ENCODE measurements at places on chromosomes 11 and 22.

DNA sequence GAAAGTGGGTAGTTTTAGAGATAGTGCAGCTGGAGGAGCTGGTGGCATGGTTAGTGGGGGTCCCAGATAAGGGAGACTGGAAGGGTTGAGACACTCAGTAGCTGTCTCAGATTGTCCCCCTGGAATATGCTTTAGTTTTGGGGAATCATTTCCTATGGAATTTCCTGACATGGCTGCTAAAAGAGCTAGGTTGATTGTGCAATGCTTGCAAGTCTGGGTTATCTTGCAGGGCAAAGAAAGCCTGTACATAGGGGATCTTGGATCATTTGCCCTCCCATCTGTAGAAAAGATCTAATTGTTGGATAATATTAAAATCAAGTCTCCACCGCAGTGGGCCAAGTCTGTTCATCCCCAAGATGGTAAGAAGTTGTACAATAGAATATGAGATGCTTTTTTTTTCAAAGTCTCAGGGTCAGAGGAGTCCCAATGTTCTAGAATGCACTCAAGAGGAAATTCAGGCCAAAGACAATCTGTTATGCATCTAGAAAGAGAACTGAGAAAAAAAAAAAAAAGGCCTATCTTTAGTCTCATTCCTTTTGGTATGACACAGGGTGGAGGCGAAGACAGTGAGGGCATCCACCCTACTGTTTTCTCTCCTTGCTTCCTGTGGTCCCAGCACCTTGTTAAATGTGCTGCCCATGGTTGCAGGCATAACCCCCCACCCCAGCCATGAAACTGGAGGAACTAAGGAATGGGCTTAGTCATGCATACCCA is 20.2 kb downstream of the MS4A6E start:
- DNase-seq: no peak

GRCh38 chr11:66639066-66639813 is 737 bp downstream of the RBM4 start:
- DNase-seq: no peak

DNA sequence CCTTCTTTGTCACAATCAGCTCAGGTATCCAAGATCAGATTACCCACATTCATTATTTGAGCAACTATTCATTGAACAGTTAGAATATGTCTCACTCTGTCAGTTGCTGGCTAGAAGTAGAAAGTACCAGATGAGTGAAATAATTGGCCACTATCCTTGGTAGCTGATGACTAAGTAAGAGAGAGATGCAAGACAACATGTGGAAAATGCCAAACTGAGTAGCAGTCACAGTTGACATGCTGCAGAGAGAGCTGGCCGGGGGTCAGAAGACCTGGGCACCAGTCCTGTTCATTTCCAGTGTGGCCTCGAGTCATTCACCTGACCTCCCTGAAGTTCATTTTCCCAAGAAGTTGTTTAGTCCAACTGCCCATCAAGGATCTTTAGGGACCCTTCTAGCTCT is 22.5 kb upstream of the SMIM35 start:
- DNase-seq: no peak

- no peak for DNase-seq
Observed at GRCh38 chr22:47927648-47928210, 1165.3 kb downstream of the TBC1D22A start.

DNA sequence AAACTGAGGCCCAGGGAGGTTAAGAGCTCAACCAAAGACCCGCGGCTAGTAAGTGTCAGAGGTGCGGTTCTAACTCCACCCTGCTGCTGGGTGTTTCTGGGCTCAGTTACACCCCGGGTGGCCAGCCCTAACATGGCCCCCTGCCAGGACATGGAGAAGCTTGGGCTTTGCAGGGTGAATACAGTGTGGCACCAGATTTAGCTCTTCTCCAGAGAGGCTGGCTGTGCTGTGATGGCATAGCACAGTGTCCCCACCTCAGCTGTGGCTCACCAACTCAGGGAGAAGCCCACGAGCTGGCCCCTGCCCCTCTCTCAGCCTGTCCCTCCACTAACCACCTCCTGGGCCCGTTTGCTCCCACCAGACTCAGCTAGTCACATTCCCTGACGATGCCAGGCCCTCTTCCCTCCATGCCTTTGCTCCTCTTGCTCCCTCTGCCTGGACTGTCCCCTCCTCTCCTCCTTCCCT is 7.0 kb downstream of the UCP3 start:
- DNase-seq: peak; percentile 44

DNA sequence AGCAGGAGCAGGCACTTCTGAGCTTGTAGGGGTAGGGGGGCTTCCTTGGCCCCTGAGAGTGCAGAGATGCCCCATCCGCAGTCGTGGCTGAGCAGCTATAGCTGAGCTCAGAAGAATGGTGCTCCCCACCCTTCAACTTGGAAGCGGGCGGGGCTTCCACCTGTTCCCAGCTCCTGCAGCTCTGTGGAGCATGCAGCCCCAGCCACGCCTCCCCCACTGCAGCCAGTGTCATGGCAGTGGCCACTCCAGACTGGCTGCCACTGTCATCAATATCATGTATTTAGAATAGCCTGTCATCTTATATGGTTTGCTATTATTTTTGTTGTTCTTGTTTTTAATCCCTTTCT is 213.1 kb downstream of the LRRC4C start:
- no peak for DNase-seq

All from activated CD8-positive, alpha-beta memory T cell treated with anti-CD3 and anti-CD28 coated beads, Interleukin-2, amount 50 U/mL, for 48 hours (primary cell).